ENCODE measurements at places on chromosomes 3 and 15.

DNA sequence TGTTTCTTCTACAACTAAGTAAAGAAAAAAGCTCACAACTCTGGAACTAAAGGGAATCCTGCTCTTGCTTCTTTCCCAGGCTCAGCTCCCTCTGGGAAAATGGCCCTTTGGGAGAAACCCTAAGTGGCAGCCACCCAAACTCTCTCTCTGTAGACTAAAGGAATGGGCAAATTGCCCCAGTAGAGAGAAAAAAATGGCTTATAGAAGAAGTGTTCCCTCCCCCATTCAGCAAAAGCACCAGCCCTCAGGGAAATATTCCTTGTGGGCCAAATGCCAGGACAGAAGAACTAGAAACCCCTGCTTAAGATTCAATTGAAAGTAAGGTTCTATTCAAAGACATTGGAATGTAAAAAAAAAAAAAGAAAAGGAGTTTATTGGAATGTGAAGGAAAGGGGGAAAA is 603.7 kb upstream of the ALCAM start:
- DNase-seq = no peak

DNA sequence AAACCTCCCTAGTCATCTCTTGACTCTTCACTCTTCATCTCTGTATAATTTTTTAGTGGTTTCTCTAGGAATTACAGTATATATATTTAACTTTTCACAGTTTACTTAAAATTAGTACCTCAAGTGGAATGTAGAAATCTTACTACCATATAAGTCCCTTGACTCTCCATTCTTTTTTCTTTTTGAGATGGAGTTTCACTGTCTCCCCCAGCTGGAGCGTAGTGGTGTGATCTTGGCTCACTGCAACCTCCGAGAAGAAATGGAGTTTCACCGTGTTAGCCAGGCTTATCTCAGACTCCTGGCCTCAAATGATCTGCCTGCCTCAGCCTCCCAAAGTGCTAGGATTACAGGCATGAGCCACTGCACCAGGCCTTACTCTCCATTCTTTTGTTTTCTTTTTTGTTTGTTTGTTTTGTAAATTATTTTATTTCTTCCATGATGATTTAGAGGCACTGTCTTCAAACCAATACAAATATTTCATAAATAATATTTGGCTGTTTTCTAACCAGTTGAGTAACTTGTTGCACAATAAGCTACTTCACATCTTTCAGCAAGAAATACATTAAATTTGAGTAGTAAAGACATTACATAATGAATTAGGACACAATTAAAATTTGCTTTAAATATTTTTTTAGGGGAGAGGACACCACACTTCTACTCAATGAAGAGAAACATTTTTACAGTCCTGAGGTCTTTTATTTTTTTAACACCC is 144.8 kb downstream of the RBPMS2 start:
- DNase-seq = no peak

DNA sequence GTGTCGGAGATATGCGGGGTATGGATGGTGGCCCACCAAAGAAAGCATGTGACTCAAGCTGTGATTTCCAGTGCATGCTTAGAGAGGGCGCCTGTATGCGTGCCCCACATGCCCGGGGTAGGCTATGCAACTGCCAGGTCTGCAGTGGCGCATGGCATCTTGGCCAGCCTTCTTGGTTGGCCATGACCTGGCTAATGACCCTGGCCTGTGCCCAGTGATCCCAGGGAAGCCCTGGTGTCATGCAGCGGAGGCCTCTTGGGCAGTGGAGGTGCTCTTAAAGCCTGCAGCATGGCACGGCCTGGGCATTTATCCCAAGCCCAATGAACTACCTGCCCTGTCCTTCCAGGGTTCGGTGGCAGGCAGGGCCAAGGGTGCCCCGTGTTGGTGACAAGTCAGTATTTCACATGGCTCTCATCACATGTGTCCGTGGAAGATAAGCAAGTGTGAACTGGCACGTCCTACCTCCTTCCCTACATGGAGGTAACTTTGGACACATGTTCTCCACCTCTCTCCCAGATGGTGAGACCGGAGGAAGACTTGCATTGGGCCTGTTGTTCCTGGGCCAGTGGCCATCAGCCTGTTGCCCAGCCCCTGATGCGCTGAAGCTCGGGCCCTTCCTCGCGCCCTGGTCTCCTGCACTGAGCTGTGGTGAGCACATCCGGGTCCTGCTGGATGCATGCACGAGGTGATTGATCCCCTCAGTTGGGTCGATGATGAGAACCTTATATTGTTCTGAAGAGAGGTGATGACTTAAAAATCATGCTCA is 192.0 kb downstream of the UBE3A start:
- no peak for DNase-seq

DNA sequence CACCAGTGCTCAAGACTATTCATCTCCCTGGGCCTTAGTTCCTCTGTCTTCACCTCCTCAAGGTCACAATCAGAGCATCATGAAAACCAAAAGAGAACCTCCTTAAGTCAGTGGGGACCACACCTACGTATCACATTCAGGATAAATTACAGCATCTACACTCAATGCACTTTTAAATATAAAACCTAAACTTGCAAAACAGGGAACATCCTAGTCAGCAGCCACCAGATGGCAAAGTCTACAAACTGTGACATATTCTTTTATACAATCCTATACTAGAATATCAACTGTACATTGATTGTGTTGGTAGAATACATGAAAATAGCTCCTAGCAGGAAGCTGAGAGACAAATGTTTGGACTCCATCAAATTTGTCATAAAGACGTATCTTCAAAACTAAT is 7.9 kb downstream of the KIF9 start:
- DNase-seq = no peak

- DNase-seq = no peak
Observed at GRCh38 chr15:83207660-83208366, at the start of gene HDGFL3. TSS of gene HDGFL3 (minus strand) at chr15:83207823. CDS start at chr15:83207414, 409 bp downstream.

DNA sequence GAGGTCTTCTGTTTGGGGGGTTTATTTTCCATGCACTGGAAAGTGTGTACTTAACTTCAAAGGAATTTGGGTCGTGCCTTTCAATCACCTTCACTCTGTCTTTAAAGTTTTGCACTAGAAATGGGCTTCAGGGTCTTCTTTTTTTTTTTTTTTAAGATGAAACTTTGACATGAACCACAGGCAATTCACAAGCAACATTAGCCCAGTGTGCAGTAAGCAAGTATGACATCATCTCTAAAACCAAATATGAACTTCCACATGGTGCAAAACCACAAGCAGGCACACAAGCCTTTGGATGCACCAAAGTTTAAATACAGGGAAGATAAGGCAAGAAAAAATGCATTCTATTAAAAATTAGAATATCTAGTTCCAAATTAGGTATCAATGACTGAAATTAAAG is 381.9 kb downstream of the ERC2 start:
- DNase-seq = no peak

- no peak for DNase-seq
Observed at GRCh38 chr3:171458071-171458863, 1.9 kb downstream of the TNIK start.

- DNase-seq = no peak
Observed at GRCh38 chr15:57445872-57446271, 69.6 kb downstream of the CGNL1 start.

- DNase-seq = no peak
Observed at GRCh38 chr3:150370122-150370602, 37.9 kb upstream of the TSC22D2 start.

- DNase-seq = no peak
Observed at GRCh38 chr3:189978753-189979152, 141.9 kb downstream of the P3H2 start.

DNA sequence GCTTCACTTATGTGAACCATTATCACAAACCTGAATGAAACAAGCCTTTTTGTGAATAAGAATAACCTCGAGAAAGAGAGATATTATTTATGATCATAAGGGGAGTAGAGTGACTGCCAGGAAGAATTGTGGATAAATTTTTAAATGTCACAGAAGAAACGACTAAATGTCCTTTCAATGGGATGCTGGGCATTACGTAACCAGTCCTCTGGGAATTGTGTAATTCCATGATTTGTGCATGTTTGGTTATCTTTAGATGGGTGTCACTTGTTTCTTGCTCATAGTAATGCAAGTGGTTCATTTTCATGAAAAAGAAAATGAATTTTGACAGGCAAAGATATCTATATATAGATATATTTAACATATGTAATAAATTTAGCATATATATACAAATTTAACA is 379.5 kb upstream of the AGTR1 start:
- no peak for DNase-seq

GRCh38 chr3:63128380-63128779 is 149.7 kb upstream of the SYNPR start:
- DNase-seq = no peak

GRCh38 chr3:15755181-15755580 is 42.6 kb downstream of the ANKRD28 start:
- no peak for DNase-seq

- no peak for DNase-seq
Observed at GRCh38 chr15:40063563-40064011, 24.6 kb upstream of the SRP14 start.

- DNase-seq = no peak
Observed at GRCh38 chr15:66947471-66947870, 117.9 kb upstream of the SMAD3 start.

DNA sequence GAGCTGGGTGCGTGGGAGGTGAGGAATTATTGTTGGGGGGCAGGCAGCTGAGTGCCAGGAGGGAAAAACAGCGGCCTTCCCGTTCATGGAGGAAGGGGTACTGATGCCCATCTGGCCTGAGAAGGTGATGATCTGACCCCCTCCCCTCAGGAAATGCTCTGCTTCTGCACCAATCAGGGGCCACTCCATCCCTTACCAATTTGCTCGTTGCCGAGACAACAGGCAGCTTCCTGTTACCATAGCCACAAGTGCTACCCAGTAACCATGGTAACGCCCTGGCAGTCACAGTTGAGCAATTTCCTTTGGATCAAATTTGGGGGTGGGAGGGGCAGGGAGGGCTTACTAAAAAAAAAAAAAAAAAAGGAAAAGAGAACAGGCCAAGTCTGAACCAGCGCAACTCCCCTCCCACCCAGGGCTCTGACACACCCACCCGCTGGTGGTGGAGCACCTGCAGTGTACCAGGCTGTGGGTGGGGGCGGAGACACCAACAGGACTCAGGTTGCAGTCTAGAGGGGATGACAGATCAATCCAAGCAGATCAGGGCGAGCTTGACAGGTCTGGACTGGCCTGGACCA is 13.7 kb downstream of the CELF6 start:
- DNase-seq = no peak

GRCh38 chr3:133442518-133442917 is 42.7 kb downstream of the BFSP2 start:
- no peak for DNase-seq

DNA sequence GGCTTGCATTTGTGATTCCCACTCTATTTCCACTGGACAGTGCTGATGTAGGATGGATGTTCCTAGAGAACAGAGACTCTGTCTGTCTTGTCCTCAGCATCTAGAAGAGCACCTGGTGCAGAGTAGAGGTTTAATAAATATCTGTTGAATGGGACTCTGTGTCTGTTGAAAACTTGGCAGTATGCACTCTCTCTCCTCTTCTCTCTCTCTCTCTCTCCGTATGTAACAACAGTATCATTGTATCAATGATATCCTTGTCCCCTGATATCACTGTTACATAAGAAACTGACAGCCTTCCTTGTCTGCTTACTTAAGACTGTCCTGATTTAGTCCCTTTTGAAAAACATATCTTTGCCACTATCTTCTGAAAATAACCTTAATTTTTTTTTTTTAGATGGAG is 24.3 kb upstream of the MGLL start:
- no peak for DNase-seq

DNA sequence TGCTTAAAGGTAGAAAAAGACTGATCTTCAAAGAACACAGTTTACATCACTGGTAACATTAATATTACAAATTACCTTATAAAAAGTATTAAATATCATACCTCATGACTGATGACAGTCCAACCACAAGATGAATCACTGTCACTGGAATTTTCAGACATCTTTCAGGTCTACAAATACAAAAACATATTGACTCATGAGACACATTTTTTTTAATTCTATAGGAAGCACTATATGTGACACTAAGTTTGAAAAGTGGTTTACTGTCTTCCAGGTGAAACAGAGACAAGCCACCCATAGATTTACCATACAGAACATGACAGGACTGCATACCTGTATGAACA is 18.9 kb downstream of the CCPG1 start:
- no peak for DNase-seq

DNA sequence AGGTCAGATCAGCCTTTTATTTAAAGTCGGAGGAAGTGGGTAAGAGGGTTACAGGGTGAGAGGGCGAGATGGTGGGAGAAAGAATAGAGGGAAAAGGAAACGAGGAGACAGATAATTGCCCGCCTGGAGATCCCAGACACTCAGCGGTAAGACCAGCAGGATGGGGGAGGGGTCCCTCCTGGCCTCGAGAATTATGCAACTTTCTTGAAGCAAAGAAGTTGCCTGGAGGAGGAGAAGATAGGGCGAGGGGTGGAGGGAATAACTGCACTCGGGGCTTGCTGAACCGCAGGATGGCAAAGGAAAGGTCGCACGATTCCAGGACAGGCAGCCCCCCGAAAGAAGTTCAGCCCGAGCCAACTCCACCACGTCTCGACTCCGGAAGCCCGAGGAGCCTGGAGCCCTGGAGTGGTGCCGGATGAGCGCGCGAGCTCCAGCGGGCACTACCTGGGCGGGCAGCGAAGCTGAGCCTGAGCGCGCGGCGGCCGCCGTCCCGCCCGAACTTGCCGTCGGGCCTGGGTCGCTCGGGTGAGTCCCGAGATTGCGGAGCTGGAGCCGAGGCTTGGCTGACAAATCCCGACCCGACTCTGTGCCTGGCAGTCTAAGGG is 402 bp downstream of the WWTR1 start:
- DNase-seq = no peak

GRCh38 chr3:198021320-198021719 is 61.3 kb downstream of the LMLN start:
- no peak for DNase-seq

GRCh38 chr3:27633224-27633545 is 88.9 kb downstream of the EOMES start:
- no peak for DNase-seq

DNA sequence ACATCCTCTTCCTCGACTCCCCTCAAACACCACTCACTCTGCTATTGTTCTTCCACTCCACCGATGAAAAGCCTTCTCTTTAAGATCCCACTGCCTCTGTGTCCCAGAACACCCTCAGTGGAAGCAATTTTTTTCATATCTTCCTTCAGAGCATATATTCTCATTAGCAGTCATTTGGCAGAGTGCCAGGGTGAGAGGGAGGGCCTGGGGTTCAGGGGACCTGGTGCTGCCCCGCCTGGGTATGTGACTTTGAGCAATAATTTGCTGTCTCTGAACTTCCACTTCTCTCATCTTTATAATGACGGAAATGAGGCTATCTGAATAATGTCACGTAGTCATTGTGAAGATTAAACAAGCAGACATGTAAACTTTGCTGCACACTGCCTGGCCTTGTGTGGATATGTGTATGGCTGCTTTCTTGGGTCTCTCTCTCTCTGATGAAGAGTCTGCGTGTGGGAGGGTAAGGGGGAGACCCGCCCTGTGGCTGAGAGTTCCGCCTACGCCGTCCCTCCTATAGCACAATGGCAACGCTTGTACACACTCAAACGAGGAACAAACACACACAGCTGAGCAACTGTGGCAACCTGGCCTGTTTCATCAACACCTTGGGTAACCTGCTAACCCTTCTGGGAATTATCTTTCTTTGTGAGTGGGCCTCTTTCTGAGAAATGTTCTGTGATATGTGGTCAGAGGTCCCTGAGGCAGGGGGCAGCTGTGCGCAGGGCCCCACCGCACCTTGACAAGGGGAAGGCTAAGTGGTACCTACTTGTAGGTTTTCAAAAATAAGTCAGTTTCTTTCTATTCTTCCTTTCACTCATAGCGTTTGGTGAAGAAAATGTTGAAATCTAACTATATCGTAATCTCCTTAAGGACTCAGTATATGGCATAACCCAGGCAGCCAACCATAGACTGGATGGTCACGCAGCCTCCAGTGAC is 369.8 kb downstream of the SV2B start:
- peak; percentile 45 for DNase-seq

- DNase-seq = no peak
Observed at GRCh38 chr15:95106801-95107200, 875.4 kb downstream of the MCTP2 start.

Data from stimulated activated CD4-positive, alpha-beta T cell treated with anti-CD3 and anti-CD28 coated beads, Interleukin-2, amount 100 ng/mL, for 48 hours (primary cell).